Forelimb muscle (tissue), 1 donor: ENCODE measurements at places on chromosomes 2 and 18.

DNA sequence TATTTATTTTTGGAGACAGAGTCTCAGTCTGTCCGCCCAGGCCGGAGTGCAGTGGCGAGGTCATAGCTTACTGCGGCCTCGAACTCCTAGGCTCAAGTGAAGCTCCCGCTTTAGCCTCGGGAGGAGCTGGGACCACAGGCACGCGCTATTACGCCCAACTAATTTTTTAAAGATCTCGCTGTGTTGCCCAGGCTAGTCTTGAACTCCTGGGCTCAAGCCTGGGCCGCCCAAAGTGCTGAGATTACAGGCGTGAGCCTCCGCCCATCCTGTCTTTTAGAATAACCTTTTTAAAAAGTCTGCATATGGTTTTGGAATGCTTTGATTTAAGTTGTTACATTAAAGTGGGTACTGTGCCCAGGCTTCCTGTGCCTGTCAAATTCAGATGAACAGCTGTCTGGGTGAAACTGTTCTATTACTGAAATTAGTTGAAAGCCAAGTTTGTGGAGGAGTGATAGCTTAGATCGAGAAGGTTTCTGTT lies 944 bp downstream of the RAB3GAP1 start:
- no peak for DNase-seq

DNA sequence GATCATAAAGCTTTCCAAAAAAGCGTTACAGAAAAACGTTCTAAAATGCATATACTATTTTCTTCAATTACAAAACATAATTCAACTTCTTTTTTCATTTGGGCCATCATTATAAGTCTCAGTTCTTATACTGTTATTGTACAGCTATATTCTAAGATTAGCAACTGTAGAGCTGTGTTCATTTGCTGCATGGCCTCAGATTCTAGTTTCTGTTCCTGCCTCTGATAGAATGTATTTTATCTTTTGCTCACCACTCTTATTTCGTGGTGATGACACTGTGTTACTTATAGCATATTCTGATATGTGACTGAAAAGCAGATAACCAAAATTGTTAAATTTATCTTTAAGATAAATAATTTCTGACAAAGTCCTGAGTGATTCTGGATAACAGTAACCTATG lies 67.2 kb downstream of the PTRHD1 start:
- DNase-seq = no peak

- no peak for DNase-seq
Measured at GRCh38 chr2:112614201-112614840, 29.9 kb downstream of the CHCHD5 start.

DNA sequence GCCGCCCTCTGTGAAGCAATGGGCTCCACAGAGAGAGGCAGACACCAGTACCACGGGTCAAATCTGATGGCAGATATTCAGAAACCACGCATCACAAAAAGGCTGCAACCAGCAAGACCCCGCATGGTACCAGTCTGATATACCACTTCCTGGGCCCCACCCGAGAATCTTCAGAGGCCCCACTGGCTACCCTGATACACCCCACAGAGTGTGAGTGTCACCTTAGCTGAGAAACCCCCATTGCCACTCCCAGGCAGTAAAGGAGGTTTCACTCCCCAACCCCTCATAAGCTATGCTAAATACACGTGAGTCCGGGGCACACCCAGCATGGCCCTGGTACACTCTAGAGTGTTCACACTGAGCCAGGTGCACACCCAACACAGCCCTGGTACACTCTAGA lies 160.0 kb downstream of the EIPR1 start:
- DNase-seq = no peak

- no peak for DNase-seq
Measured at GRCh38 chr2:62375113-62375420, 130.9 kb downstream of the TMEM17 start.

DNA sequence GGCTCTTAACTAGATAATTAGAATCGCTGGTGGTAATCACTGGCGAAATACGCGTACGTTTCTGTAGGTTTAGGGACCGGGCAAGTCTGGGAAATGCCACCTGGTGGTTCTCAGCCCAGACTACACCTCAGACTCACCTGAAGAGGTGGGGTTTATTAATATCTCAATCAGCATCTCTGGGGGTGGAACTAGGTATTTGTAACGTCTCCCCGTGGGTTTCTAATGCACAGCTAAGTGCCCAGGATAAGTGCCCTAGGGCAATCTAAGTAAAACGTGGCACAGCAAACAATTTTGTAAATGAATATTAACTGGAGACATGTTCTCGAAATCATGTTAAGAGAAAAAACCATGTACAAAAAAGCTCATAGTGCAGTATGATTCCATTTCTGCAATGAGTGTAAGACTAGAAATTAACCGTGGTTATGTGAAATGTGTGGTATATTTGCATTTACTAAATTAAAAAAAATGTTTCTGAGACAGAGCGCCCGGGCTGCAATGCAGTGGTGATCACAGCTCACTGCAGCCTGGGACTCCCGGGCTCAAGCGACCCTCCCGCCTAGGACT lies 760 bp upstream of the CNOT11 start:
- DNase-seq = no peak

GRCh38 chr2:144547494-144547893 lies 27.6 kb upstream of the ZEB2 start:
- no peak for DNase-seq

DNA sequence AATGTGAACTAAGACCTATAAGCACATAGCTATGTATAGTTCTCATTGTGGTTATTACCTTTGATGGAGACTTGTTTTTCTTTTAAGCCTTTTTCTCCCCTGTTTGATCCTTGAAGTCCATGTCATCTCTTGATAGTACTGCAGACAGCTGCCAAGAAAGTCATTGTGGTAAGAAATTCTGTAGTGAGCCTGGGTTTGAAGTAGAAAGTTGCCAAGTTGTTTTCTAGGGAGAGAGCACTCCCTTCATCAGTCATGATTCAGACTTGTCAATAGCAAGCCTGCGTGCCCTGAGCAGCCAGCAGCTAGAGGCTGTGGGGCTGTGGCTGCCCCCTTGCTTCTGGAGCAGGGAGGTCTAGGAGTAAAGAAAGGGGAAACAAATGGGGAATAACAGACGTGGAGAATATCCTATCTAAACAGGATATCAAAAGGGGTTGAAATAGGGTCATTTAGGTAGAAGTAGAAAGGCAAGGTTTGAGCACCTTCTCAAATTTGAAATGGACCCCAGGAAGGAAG lies 8.4 kb downstream of the SP5 start:
- DNase-seq = no peak

DNA sequence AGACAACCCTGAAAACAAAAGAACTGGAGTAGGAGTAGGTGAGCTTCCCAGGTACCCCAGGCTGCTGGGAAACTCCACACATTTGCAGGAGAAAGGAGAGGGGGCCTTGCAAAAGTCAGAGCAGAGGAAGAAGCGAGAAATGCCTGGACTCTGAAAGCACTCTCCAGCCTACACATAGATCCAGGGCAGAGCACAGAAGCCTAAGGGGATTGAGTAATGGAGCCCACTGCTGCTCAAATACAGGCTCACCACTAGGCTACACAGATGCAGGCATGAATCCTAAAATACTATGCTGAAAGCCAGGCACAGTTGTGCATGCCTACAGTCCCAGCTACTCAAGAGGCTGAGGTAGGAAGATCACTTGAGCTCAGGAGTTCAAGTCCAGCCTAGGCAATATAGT lies 33.4 kb downstream of the OSBPL1A start:
- no peak for DNase-seq
